ENCODE measurements at places on chromosomes 11 and 22.

DNA sequence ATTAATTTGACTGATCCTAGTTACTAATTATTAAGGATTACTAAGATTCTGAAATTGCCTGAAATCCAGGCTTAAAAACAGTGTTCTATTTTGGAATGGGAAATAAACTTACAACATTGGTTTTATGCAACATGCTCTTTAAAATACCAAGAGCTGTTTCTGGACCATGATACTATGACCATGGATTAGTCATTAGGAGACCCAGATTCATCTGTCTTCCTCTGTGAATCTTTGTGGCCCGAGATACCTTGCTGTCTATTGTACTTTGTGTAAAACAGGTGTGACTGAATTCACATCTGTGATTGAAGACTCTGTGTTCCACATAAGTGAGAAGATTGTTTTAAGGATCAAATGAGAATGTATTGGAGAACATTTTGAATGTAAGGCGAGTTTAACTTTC, 98.8 kb downstream of the HSD17B12 start:
- DNase-seq, result no peak

- no peak for DNase-seq
Observed at GRCh38 chr11:831118-831864, 1.5 kb upstream of the CD151 start.

- DNase-seq, result no peak
Observed at GRCh38 chr22:35539487-35539886, 1.1 kb upstream of the RASD2 start.

DNA sequence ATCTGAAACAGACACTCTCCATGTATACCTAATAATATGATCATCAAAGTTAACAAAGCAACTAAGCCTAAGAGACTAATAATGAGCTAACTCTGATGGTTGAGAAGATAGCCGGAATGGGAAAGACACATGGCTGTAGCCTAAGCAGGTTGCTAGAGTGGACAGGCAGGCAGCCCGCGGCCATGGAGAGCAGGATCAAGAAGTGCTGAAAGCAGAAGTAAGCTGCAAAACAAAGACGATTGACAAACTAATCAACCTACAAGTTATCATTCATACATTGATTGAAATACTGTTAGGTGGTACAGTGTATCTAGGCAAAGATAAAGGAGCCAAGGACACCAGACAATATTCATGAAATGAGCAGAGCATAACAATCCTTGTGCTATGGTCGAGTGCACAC, 29.3 kb downstream of the SLN start:
- no peak for DNase-seq

- DNase-seq, result no peak
Observed at GRCh38 chr11:4979036-4979435, 15.6 kb upstream of the OR51L1 start.

Measured in neuronal stem cell (in vitro differentiated cells).